Osteocyte (in vitro differentiated cells): ENCODE measurements at places on chromosomes 6 and 20. TPM values are rescaled to one million over a fixed set of nuclear protein-coding genes. Genes with fewer than 3 reads are reported as not detected.

- DNase-seq: no peak
- peaks cover 13% of the 10 kb centered on the region for H3K4me1 ChIP-seq
These were observed 56.4 kb upstream of the DUSP22 start for GRCh38 chr6:235763-236360.

GRCh38 chr6:34235307-34236130, 1.2 kb upstream of the HMGA1 start:
- DNase-seq: no peak
- peaks cover 14% of the 10 kb centered on the region for H3K4me1 ChIP-seq
- peak overlapping the region; percentile 50 for H3K27ac ChIP-seq

GRCh38 chr20:63217706-63218105, 1.8 kb upstream of the YTHDF1 start:
- H3K27me3 ChIP-seq: peaks cover 9% of the 10 kb centered on the region
- H3K36me3 ChIP-seq: peaks cover 14% of the 10 kb centered on the region
- no peak overlapping the region for H3K4me3 ChIP-seq
- peaks cover 29% of the 10 kb centered on the region for H3K4me1 ChIP-seq
- no peak overlapping the region for H3K27ac ChIP-seq

DNA sequence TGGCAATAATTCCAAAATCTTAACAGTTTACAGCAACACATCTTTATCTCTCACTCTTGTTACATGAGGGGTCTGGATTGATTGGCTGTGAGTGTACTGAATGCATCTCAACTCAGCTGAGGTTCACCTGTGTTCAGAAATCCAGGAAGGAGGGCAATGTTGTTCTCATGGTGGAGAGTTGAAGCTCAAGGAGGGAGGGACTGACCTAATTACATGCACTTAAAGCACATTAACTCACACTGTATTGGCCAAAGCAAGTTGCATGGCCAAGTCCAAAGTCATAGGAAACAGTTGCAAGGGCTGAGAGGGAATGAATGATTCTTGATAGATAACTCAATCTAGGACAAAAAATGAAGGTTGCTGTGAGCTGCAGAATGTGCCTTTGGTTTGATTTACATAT, 102.2 kb downstream of the DOK5 start:
- no peaks in the 10 kb centered on the region for H3K4me1 ChIP-seq
- DNase-seq: no peak
- no peak overlapping the region for H3K27ac ChIP-seq
- H3K4me3 ChIP-seq: no peak overlapping the region

GCNT2 gene
- 0.19 and 0.21 TPM in 2 replicates for total RNA-seq

DNA sequence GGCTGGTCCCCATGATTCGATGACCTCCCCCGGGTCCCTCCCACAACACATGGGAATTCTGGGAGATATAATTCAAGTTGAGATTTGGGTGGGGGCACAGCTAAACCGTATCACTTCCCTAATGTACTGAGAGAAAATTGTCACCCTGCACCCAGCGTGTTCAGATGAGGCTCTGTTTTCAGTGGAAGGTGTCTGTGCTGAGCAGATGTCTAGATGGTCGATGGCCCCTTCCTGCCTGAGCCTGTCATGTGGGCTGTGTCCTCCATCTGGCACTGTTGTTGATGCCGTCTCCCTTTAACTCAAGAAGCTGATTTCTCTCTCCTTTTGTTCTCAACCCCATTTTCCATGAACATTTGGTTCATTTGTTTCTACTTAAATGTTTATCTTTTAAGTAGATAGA, 37.0 kb downstream of the TMEM181 start:
- no peaks in the 10 kb centered on the region for H3K4me1 ChIP-seq
- H3K27ac ChIP-seq: no peak overlapping the region
- H3K36me3 ChIP-seq: peaks cover 30% of the 10 kb centered on the region
- DNase-seq: no peak

- H3K4me1 ChIP-seq: peaks cover 78% of the 10 kb centered on the region
- H3K36me3 ChIP-seq: no peaks in the 10 kb centered on the region
- H3K27me3 ChIP-seq: no peaks in the 10 kb centered on the region
- H3K27ac ChIP-seq: peak overlapping the region; percentile 90
- peak; percentile 95 for DNase-seq
These were observed 100.3 kb downstream of the GMPR start for GRCh38 chr6:16338577-16339264.

- DNase-seq: no peak
- H3K36me3 ChIP-seq: peaks cover 33% of the 10 kb centered on the region
- no peak overlapping the region for H3K27ac ChIP-seq
- H3K4me1 ChIP-seq: peaks cover 34% of the 10 kb centered on the region
These were observed 109.0 kb upstream of the TRAF3IP2 start for GRCh38 chr6:111714416-111715270.

- H3K27me3 ChIP-seq: no peaks in the 10 kb centered on the region
- peaks cover 45% of the 10 kb centered on the region for H3K4me1 ChIP-seq
- no peaks in the 10 kb centered on the region for H3K36me3 ChIP-seq
- DNase-seq: no peak
- peak overlapping the region; percentile 81 for H3K27ac ChIP-seq
- no peak overlapping the region for H3K4me3 ChIP-seq
These were observed 19.4 kb downstream of the PKIG start for GRCh38 chr20:44601801-44602204.

SLC35F1 gene
- not detected in 2 replicates for total RNA-seq

- peaks cover 6% of the 10 kb centered on the region for H3K4me1 ChIP-seq
- no peaks in the 10 kb centered on the region for H3K36me3 ChIP-seq
- no peak overlapping the region for H3K4me3 ChIP-seq
- no peak for DNase-seq
- no peak overlapping the region for H3K27ac ChIP-seq
These were observed 26.1 kb upstream of the DSP start for GRCh38 chr6:7515363-7515762.

TRIM31 gene
- total RNA-seq: not detected in 2 replicates

SIRPB1 gene
- 1.1 TPM in 2 replicates for total RNA-seq

- no peak overlapping the region for H3K4me3 ChIP-seq
- no peak for DNase-seq
- H3K27ac ChIP-seq: peak overlapping the region; percentile 90
- peaks cover 7% of the 10 kb centered on the region for H3K27me3 ChIP-seq
These were observed 262.2 kb downstream of the EYA4 start for GRCh38 chr6:133503336-133503729.

MATN4 gene
- not detected in 2 replicates for total RNA-seq

GRCh38 chr20:34023937-34024722, 30.4 kb downstream of the RALY start:
- H3K4me1 ChIP-seq: peaks cover 32% of the 10 kb centered on the region
- no peak for DNase-seq
- no peaks in the 10 kb centered on the region for H3K27me3 ChIP-seq
- H3K36me3 ChIP-seq: no peaks in the 10 kb centered on the region
- H3K27ac ChIP-seq: no peak overlapping the region

- peak; percentile 84 for DNase-seq
- peak overlapping the region; percentile 61 for H3K4me3 ChIP-seq
- H3K27me3 ChIP-seq: peaks cover 13% of the 10 kb centered on the region
- no peaks in the 10 kb centered on the region for H3K36me3 ChIP-seq
- no peak overlapping the region for H3K27ac ChIP-seq
These were observed 34.7 kb upstream of the MICB start for GRCh38 chr6:31462964-31463870.

- H3K27ac ChIP-seq: no peak overlapping the region
- no peak overlapping the region for H3K4me3 ChIP-seq
- no peak for DNase-seq
- no peaks in the 10 kb centered on the region for H3K36me3 ChIP-seq
These were observed 636.1 kb downstream of the KIF16B start for GRCh38 chr20:15937179-15937578.

DNA sequence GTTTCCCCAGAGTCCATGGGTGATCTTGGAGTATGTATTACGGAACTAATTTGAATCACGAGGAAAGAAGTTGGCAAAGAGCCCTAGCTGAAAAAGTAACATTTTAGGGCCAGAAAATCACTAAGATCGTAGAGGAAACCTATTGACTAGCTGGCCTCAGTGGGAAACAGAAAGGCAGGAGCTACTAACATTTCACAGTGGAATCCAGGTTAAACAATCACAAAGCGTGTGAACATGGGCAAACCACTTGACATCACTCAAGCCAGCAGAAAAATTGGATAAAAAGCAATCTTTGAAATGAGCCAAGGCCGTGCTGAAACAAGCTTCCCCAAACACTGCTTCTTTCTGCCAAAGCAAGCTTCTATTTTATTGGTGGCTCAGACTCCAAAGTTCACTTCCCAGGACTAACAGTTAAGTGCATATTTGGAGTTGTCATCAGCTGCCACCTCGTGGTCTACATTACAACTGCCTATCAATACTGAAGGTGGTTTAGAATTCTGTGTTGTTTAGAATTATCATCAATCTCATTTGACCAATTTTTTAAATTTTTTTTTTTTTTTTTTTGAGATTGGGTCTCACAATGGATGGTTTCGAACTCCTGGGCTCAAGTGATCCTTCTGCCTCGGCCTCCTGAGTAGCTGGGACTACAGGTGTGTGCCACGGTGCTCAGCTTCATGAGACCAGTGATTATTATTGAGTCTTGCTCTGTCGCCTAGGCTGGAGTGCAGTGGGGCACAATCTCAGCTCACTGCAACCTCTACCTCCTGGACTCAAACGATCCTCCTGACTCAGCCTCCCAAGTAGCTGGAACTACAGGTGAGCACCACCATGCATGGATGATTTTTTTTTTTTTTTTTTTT, 10.6 kb downstream of the RPS10 start:
- DNase-seq: no peak
- no peaks in the 10 kb centered on the region for H3K27me3 ChIP-seq
- peaks cover 36% of the 10 kb centered on the region for H3K36me3 ChIP-seq
- H3K4me1 ChIP-seq: no peaks in the 10 kb centered on the region

- no peaks in the 10 kb centered on the region for H3K36me3 ChIP-seq
- H3K27me3 ChIP-seq: no peaks in the 10 kb centered on the region
- H3K27ac ChIP-seq: peak overlapping the region; percentile 95
These were observed 35.4 kb upstream of the PIM1 start for GRCh38 chr6:37134396-37135191.

DNA sequence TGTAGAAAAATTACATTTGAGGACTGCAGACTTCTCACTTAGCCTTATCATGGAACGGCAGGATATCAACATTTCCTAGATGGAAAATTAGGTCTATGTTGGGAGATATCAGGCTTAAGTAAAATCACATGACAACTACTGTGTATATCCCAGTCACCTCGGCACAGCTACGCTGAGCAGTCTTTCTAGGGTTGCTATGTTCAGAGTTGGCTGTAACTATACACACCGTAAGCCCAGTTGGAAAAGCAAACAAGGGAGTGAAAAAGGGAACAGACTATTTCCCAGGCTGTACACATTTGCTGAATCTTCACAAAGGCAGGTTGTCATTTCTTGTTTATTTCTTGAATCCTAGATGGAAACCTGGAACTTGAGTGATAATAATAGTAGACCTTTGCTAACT, 80.7 kb upstream of the PTPRK start:
- no peak for DNase-seq
- H3K36me3 ChIP-seq: no peaks in the 10 kb centered on the region
- no peaks in the 10 kb centered on the region for H3K27me3 ChIP-seq
- peaks cover 31% of the 10 kb centered on the region for H3K4me1 ChIP-seq
- peak overlapping the region; percentile 80 for H3K27ac ChIP-seq
- no peak overlapping the region for H3K4me3 ChIP-seq

DNA sequence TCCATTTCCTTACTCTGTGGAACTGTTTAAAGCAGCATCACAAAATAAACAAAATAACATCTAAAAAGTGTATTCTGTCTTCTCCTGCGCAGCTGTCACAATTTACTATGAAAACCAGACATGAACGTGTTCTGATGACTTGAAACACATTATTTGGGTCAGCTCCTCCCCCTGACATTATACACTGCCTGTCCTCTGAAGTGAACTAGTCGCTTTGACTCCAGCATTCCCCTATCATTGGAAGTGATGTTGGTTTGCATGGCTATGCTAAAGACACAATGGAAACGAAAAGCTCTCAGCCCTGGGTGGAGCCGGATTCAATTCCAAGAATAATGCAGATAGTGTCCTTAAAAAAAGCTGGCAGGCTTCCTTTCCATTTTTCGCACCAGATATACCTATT, 125.9 kb downstream of the FYN start:
- peaks cover 22% of the 10 kb centered on the region for H3K4me1 ChIP-seq
- no peaks in the 10 kb centered on the region for H3K27me3 ChIP-seq
- H3K4me3 ChIP-seq: no peak overlapping the region
- DNase-seq: no peak
- peaks cover 12% of the 10 kb centered on the region for H3K36me3 ChIP-seq

CCDC170 gene
- 0.78 and 0.84 TPM in 2 replicates for total RNA-seq

DNA sequence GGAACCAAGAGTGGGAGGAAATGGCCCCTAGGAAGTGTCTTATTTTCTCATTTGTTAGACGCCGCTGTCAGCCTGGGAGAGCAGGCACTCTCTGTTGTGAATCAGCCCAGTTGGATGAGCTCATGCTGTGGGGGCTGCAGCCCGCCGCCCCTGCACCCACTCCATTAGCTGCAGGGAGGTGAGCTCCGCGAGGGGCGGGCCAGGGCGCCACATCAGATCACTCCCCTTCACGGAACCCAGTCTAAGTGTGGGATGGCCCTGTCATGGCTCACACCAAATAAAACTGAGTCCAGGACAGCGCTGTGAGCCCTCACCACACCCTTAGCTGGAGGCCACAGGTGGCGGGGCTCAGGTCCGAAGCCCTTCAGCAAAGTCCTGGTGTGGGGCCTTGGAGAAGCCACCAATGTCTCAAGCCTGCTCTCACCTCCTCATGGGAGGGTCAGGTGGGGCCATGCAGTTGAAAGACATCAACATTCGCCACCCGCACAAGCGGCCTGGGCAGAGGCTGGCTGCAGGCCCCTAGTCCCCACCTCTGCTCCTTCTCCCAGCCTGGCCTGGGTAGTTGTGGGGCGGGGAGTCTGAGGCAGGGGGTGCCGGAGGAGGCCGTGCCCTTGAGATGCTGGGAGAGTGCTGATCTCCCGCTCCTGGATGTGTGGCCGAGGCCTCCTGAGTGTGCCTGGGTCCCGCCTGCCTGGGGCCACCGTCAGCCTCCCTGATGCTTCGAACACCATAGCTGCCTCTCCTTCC, 66.2 kb upstream of the SLCO4A1 start:
- H3K4me1 ChIP-seq: no peaks in the 10 kb centered on the region
- no peak for DNase-seq
- H3K27me3 ChIP-seq: peaks cover 27% of the 10 kb centered on the region
- H3K36me3 ChIP-seq: no peaks in the 10 kb centered on the region

DNA sequence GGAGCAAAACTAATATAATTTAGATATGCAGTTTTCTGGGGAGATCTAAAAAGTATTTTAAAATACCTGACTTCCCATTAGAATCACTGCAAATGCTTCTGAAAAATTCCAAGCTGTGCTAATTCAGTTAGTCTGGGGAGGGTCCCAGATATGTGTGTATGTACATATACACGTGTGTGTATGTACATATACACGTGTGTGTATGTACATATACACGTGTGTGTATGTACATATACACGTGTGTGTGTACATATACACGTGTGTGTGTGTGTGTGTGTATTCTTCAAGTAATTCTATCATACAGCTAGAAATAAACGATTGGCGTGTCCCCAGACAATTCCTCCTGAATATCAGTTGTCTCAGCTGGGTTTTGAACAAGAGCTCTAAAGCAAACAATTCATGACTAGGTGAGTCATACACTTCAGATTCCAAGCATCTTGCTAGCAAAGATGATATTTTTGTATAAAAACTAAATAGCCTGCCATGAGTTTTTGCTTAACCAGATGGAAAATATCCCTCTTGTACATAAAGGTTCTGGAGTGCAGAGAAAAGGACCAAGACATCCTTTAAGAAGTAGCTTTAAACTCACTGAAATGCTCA, 58.2 kb downstream of the SPACA1 start:
- no peak for DNase-seq
- H3K27me3 ChIP-seq: no peaks in the 10 kb centered on the region
- no peaks in the 10 kb centered on the region for H3K36me3 ChIP-seq
- H3K27ac ChIP-seq: no peak overlapping the region
- H3K4me1 ChIP-seq: no peaks in the 10 kb centered on the region

BPIFB1 gene
- total RNA-seq: not detected in 2 replicates

GRCh38 chr6:150208611-150209352, 65.9 kb downstream of the PPP1R14C start:
- no peak overlapping the region for H3K27ac ChIP-seq
- no peak for DNase-seq
- no peak overlapping the region for H3K4me3 ChIP-seq
- no peaks in the 10 kb centered on the region for H3K36me3 ChIP-seq
- H3K27me3 ChIP-seq: no peaks in the 10 kb centered on the region
